ENCODE measurements at places on chromosomes 5 and 9.

DNA sequence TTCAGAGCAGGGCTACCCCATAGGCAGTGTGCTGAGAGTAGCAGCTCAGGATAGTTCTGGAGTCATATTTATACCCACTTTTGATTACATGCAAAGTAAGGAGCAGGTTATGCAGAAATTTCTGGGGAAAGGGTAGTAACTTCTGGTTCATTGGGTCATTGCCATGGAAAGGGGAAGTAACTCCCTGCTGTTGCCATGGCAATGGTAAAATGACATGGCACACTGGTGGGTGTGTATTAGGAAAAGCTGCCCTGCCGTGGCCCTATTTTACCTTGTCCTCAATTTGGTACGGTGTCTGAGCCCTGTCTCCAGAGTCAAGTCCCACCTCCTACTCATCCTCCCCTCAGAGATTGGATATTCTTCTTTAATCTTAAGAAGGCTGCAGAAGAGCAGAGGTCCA is 526.7 kb upstream of the TYRP1 start:
- DNase-seq = no peak

- DNase-seq = no peak
Measured at GRCh38 chr5:78644741-78645300, 3.8 kb downstream of the LHFPL2 start.

GRCh38 chr5:172501708-172502320 is 47.5 kb upstream of the SH3PXD2B start:
- no peak for DNase-seq

- DNase-seq = no peak
Measured at GRCh38 chr5:171162596-171162995, 146.5 kb upstream of the TLX3 start.

DNA sequence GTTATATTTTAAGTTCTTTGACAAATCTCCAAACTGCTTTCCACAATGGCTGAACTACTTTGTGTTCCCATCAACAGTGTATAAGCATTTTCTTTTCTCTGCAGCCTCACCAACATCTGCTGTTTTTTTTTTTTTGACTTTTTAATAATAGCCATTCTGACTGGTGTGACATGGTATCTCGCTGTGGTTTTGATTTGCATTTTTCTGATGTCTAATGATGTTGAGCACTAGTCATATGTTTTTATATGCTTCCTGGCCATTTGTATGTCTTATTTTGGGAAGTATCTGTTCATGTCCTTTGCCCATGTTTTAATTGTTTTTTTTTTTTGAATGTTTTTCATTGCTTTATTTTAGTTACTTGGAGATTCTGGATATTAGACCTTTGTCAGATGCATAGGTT is 196.6 kb downstream of the PLK2 start:
- no peak for DNase-seq

GRCh38 chr9:91711755-91712601 is 238.1 kb downstream of the ROR2 start:
- DNase-seq = peak; percentile 55

- no peak for DNase-seq
Measured at GRCh38 chr9:27929841-27930240, 356.6 kb upstream of the C9orf72 start.

DNA sequence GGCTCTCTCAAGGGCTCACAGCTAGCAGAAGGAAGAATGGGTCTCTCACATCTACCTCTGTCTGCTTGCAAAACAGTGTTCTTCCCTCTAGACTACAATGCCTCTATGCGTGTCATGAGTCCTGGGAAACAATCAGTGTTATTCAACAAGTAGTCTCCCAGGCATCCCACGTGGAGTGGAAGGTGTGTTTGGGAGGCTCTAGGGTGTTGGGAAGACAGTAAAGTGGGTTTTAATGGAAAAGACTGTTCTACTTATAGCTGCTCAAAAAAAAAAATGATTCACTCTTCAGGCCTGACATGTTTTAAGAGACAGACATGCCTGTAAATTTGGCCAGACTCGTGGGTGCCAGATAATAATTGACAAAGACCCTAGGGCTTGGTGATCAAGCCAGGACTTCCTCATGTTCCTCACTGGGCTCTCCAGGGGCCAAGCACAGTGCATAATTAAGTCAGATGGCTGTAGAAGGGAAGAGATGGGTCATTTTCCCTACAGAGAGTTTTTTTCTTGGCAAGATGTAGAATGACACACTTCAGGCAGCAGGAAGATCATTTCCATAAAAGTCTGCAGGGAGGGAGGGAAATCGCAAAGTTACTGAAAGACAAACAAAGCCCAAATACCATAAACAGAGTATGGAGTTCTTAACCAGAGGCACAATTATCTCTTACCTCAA is 246.4 kb downstream of the ACTL7B start:
- no peak for DNase-seq

DNA sequence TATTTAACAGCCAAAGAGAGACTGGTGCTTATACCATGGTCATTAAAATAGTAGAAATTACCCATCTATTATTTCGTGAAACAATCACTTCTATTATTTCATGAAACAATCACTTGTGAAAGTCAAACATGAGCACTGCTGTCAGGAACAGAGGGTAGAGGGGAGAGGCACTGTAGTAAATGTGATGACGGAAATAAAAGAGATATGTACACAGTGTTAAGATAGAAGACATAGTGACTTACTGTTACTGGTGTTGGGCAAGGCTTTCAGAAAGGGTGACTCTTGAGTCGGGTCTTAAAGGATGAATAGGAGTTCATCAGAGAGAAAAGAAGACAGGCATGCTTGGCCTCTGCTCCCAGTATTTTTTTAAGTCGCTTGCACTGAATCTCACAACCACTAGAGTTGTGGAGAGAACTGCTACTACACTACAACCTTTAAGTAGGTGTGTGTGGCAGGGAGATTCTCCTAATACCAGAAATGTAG is 162.6 kb upstream of the GNA14 start:
- no peak for DNase-seq

DNA sequence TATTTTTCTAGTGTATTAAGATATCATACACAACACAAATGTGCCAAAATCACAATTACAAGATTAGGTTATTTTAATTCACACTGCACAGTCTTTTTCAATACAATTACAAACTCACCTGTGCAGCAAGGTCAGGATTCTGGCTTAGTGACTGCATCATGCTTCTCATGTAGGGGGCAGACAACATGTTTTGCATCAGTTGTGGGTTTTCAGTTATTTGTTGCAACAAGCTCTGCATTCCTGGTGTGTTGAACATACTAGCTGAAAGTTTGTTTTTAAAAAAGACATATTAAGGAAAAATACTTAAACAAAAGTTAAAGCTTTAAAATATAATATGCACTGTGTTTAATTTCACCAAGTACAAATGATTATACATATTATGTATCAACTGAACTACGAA is 38.7 kb downstream of the UBQLN1 start:
- DNase-seq = no peak

- no peak for DNase-seq
Measured at GRCh38 chr5:102654559-102655349, 100.4 kb upstream of the PAM start.
